Endothelial cell (in vitro differentiated cells): ENCODE measurements at places on chromosomes 7 and 10. TPM values are rescaled to one million over a fixed set of nuclear protein-coding genes. Genes with fewer than 3 reads are reported as not detected.

DNA sequence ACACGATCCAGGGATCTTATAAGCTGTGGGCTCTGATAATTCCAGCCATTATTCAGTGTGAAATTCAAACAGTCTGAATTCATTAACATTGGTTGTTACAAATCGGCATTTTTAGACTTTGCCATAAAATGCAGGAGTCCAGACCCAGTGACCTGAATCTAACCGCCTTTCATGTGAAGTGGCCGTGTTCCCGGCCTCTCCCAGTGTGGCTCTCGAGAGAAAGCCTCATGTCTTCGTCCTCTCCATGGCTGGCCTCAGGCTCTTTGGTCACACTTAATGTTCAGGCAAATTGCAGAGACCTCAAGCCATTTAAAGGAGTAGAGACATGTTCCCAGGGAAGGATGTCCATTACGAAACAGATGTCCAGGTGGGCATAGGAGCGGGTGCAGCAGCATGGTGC, 59.3 kb downstream of the CTBP2 start:
- peaks cover 63% of the 10 kb centered on the region for H3K4me1 ChIP-seq
- H3K27ac ChIP-seq, result no peak overlapping the region
- H3K27me3 ChIP-seq, result peaks cover 5% of the 10 kb centered on the region
- H3K4me3 ChIP-seq, result no peak overlapping the region
- H3K36me3 ChIP-seq, result peaks cover 14% of the 10 kb centered on the region

DNA sequence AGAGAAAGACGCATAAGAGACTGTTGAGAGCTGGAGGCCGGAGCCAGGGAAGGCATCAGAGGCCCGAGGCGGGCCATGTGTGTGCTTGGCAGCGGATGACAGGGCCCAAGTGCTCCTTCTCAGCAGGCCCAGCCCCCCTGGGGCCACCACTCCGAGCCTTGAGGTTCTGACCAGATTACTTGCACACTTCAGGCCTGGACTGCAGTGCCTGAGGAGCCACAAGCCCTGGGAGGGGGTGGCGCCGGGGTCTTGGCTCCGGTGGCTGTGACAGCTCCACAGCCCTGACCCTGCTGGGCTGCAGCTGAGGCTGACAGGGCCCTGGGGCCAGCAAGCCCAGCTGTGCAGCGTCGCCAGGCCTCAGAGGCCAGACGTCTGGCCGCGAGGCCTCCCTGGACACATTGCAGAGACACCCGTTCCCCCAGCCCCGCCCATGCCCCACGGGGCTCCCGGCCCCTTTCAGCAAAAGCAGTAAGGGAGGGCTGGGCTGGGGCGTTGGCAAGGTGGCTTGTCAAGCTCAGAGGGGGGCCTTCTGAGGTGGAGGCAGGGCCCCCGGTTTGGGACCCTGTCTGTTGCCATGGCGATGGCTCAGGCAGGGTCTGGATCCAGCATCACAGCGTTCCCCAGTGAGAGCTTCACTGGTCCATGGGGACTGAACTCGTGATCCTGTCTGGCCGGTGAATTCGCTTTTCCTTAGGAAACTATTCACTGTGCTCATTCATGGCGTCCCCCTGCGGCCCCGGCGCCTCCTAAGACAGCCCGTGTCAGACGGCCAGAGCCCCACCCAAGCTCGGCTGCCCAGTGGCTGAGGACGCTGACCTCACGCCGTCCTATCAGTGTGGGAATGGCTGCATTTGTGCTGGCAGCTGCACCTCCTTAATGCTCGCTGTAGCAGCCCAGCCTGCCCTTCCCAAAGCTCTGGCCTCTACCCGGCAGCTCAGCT, 5.7 kb downstream of the ELN start:
- H3K27me3 ChIP-seq, result peaks cover 8% of the 10 kb centered on the region
- DNase-seq, result no peak
- no peak overlapping the region for H3K4me3 ChIP-seq
- no peak overlapping the region for H3K27ac ChIP-seq
- peaks cover 8% of the 10 kb centered on the region for H3K36me3 ChIP-seq

GRCh38 chr7:34364130-34364529, 293.9 kb upstream of the NPSR1 start:
- H3K36me3 ChIP-seq, result no peaks in the 10 kb centered on the region
- DNase-seq, result no peak
- no peaks in the 10 kb centered on the region for H3K4me1 ChIP-seq
- H3K27ac ChIP-seq, result no peak overlapping the region
- no peaks in the 10 kb centered on the region for H3K27me3 ChIP-seq
- H3K4me3 ChIP-seq, result no peak overlapping the region

- peaks cover 2% of the 10 kb centered on the region for H3K27me3 ChIP-seq
- no peak for DNase-seq
- H3K27ac ChIP-seq, result no peak overlapping the region
- peaks cover 48% of the 10 kb centered on the region for H3K4me1 ChIP-seq
- peaks cover 8% of the 10 kb centered on the region for H3K36me3 ChIP-seq
Observed at GRCh38 chr10:124645467-124646095, 98.6 kb downstream of the FAM53B start.

DNA sequence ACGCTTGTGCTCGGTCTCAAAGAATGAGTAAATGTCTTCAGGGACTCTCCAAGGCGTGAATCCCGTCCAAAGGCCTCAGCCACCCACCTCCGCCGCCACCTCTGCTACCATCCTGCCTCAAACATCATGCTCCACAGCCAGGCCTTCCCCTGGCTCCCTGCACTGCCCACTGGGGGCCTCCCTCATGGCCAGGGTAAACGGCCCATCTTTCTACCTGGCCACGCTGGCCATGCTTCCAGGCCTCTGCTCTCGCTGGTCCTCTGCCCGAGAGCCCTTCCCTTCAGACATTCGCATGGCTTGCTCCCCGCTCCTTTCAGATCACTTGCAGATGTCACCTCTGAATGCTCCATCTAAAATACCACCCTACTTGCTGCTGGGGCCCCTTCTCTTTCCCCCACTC, 40.2 kb downstream of the ZNF783 start:
- no peak overlapping the region for H3K4me3 ChIP-seq
- H3K27ac ChIP-seq, result no peak overlapping the region
- no peak for DNase-seq
- H3K4me1 ChIP-seq, result no peaks in the 10 kb centered on the region

DKK1 gene
- total RNA-seq, result 6.8 TPM

EIF3B gene
- 125 TPM for total RNA-seq
